ENCODE measurements at places on chromosomes 11 and 22.

- no peak for DNase-seq
These were observed 18.9 kb downstream of the UQCR10 start for GRCh38 chr22:29786031-29786430.

GRCh38 chr22:26648011-26648497 lies 9.3 kb upstream of the MIAT start:
- no peak for DNase-seq

DNA sequence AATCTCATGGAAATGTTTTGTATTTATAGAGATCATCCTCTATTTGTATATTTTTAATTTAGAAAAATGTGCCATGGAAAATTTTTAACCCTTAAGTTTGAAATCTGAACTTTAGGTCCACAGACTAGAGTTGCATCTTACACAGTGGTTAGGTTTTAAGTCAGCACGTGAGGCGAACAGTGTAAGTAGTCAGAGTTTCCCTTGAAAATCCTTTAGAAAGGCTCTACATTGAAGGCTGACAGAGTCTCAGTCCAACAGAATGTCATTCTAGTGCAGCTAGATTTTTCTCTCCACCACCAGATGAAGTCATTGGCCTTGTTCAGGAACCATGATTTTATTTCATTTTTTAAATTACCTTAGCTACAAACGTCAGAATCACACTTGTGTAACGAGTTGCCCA lies 18.7 kb downstream of the HMGXB4 start:
- DNase-seq: no peak

GRCh38 chr11:14059491-14059890 lies 97.0 kb downstream of the SPON1 start:
- no peak for DNase-seq
